ENCODE measurements at places on chromosomes 11 and 22.

DNA sequence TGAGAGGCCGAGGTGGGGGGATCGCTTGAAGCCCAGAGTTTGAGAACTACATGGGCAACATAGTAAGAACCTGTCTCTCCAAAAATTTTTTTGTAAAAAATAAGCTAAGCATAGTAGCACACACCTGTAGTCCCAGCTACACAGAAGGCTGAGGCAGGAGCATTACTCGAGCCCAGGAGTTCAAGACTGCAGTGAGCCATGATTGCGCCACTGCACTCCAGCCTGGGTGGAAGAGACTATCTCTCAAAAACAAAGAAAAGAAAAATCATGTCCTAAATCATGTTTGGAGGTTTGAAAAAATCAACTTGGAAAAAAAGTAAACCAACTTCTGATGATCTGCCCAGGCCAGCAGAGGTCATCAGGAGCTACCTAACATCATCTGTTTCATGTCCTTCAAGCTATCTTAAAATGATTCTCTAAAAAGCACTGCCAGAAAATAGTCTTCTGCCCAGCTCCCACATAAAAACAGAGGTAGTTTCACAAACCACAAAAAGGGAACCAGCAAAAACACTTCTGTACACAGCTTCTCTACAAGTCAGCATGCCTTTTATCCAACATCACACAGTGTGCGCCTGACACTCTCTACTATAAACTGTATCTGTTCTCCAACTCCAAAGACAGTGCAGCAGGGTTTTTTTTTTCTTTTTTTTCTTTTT, 165.0 kb downstream of the SOX6 start:
- DNase-seq: no peak

DNA sequence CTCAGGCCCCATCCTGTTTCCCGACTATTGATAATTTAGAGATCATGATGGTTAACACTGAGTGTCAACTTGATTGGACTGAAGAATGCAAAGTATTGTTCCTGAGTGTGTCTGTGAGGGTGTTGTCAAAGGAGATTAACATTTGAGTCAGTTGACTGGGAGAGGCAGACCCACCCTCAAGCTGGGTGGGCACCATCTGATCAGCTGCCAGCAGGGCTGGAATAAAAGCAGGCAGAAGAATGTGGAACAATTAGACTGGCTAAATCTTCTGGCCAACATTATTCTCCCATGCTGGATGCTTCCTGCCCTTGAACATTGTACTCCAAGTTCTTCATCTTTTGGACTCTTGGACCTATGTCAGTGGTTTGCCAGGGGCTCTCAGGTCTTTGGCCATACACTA, 1170.0 kb upstream of the CNTN5 start:
- no peak for DNase-seq

DNA sequence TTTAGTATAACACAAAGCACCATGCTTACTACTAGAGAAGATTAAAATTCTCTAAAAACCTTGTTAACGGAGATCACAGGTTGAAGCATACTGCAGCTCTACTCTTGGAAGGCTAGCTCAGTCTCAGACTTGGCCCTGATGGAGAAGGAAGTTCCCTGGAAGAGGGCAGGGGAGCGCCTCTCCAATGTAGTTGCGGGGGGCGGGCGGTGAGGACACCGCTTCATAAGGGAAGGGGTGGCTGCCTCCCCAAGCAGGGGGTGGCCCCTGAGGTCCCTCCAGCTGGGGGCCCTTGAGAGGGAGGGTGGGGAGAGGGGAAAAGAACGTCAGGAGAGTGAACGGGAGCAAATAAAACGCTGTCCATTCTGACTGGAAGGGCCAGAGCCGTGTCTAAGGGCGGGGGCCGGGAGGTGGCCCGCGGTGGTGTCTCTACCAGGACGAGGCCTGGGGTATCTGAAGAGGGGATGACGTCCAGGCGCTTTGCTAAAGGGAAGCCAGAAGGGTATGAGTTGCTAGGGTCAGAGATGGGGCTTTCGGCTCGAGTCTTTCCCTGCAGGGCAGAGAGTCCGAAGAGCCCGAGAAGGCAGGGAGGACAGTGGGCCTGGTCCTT, 553 bp upstream of the USP47 start:
- DNase-seq: no peak

- no peak for DNase-seq
Measured at GRCh38 chr11:106457727-106458126, 380.3 kb downstream of the AASDHPPT start.

DNA sequence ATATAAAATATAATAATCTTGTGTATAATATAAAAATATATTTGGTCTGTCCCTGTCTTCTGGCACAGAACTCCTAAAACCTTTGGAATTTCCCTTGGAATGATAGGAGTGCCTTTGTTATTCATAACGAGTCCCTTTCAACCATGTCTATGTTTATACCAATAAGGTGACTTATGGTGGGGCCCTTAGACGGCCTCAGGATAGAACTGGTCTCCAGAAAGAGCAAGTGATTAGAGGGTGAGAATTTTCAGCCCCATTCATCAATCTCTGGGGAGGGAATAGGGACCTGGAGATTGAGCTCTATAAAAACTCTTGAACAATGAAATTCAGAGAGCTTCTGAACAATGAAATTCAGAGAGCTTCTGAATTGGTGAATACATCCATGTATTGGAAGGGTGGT, 18.4 kb upstream of the PICALM start:
- DNase-seq: no peak

DNA sequence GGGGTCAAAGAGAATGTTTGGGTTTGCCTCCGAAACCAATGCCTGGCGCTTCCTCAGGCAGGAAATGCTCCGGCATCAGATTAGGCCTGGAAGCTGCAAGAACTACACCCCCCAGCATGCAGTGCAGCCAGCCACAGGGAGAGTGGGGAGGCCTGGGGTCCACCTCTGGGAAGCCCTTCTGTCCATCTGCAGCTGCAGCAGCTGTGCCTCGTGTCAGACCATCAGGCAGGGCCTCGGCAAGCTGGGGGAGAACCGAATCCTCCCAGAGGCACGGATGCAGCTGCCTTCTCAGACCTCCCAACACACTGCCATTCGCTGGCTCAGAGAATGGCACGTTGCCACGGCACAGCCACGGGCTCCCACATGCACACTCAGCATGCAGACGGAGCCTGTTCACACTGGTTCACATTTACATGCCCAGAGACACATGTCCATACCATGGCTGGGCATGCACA, 57.4 kb downstream of the NECTIN1 start:
- no peak for DNase-seq

DNA sequence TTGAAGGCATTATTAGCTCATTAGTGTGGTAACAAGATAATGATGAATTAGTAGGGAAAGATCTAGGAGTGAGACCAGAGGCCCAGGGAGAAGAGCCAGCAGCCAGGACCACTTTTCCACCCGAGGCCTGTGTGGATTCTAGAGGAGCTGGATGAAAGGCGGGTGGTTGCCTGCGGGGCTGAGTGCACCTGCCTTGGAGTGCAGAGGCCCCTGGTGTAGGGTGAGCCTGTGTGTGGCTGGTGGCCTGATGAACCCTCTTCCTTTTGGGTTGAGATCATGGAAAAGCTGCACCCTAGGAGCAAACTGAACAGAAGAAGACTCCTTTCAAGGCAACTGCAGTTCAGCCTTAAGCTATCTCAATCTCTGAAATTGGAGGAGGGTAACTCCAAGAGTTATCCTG, 5.9 kb upstream of the TP53AIP1 start:
- no peak for DNase-seq

DNA sequence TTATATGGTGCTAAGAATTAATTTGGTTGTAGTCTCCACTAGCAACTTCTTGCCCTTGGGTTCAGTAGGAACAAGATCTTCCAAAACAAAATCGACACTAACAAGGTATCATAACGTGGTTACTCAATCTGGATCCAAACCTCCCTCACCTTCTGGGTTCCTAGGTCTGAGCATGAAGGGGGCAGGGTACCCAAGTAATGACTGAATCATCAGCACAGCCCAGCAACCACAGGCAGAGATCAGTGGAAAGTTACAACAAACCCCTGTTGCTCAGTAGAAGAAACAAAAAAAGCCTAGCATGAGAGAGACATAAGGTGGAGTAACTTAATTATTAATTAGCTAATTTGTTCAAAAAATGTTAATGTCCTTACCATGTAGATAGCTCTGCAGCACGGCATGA, 221.4 kb downstream of the BLID start:
- no peak for DNase-seq

DNA sequence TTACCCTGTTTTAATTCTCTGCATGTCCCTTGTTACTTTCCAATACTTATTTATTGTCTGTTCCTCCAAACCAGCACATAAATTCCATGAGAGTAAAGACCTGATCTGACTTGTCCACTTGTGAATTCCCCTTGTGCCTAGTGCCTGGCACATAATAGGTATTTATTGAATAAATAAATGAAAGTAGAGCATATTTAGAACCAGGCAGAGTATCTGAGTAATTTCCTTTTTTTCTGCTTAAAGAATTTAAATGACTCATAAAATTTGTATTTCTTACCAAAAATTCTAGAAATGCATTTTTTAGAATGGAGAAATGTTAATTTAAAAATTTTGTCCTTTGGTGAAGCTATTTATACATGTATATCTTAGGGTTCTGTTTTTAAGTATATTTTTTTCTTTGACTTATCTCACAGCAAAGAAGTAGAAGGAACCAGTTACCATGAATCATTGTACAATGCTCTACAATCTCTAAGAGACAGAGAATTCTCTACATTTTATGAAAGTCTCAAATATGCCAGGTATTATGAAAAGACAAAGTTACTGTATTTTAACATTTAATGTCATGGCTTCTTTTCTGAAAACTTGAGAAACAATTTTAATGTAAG, 96.8 kb downstream of the ATM start:
- no peak for DNase-seq

DNA sequence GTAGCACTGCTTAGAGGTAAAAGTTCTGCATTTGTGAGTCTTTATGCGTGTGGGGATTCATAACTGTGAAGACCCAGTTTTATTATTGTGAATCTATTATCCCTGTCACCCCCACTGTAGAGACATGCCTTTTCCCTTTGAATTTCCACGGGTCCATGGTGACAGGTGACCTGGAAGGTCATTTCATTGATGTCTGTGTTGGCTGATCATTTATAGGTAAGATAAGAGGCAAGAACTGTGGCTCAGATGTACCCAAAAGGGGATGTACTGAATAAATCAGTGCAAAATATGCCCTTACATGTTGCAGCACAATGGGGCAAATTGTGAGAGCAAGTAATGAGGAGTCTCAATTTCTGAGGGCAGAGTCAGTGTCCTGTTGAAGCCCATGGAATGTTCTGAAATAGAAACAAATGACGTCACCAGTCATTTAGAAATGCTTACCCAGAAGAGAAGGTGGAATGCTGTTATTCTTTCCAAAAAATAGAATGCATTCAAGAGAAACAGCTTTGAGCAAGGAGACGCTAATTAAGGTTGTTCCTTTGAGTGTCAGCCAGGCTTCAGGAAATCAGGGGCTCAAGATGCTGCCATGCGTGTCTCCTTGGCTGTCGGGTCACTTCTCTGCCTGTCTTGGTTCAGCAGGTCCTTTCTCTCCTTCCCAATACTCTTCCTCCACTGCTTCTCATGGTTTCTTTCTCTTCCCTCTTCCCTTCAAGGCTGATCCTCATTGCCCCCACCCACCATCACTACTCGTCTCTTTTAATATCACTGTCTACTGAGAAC, 118.7 kb upstream of the E2F8 start:
- no peak for DNase-seq

GRCh38 chr22:27413702-27414101, 387.9 kb downstream of the MN1 start:
- no peak for DNase-seq

- no peak for DNase-seq
Measured at GRCh38 chr11:46387919-46388618, 3.5 kb downstream of the CHRM4 start.

DNA sequence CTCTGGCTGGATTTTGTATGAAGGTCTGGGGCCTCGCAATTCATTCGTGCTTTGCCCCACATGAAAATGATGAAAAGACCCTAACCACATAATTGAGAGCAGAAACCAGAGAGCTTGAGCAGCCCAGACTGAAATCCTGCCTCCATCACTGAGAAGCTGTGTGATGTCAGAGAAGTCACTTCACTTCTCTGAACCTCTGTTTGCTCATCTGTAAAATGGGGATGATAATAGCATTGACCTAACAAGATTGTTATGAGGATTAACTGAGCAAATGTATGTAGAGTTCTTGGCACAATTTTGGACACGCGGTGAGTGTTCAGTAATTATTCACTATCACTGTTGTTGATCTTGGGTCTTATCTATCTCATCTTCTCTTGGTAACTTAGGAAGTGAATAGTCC, 56.2 kb upstream of the ASPHD2 start:
- DNase-seq: no peak

- DNase-seq: no peak
Measured at GRCh38 chr11:16080688-16081381, 275.5 kb downstream of the SOX6 start.

DNA sequence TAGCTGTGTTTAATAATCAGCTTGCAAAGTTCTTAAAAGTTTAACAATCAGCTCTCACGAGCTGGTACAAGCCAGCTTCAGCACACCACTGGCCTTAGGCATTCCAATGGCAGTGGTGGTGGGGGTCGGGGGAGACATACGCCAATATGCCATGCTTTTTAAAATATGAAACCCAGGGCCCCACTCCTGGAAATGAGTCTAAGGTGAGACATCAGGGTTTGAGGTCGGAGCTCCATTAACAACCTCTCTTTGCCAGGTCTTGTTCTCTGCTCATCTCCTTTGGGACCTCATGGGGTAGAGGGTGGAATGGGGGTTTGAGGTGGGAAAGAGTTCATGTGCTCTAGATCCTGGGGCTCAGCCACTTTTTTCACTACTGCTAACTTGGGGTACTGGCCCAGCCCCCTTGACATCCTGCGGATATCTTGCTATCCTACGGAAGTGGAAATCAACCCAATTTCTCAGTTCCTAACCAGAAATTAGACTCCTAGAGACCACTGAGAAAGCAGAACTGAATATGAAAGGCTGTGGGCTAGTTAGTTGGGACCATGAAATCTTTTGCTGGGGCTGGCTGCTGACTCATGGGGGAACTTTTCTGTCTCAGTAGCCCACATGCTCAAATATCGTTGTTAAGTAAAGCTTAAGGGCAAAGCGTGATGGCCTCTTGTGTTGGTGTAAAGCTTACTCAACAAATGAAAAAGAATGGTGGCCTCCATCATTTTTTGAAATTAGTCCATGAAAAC, 90.1 kb downstream of the PDHX start:
- DNase-seq: no peak

DNA sequence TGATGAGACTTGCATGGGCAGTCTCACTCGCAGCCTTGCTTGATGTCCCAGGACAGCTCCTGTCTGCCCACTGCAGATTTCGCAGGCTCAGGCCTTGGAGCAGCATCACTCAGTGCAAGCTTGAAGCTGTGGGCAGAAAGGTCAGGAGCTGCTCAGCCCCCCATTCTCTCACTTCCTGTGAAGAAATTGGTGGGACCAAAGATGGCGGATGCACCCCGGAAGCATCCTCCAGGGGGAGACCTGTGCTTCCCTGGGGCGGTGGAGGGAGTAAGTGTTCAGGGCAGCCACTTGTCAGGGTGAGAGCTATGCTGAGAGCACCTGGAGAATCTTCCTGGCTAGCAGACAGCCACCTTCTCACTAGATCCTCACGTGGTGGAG, 11.3 kb downstream of the PLAAT2 start:
- DNase-seq: no peak

- no peak for DNase-seq
Measured at GRCh38 chr11:19660076-19660475, 52.6 kb upstream of the NAV2 start.

GRCh38 chr11:8059571-8060011, 21.4 kb upstream of the TUB start:
- DNase-seq: no peak

- DNase-seq: no peak
Measured at GRCh38 chr22:37634417-37634924, 5.0 kb upstream of the SH3BP1 start.

GRCh38 chr22:29145321-29146072, 60.2 kb upstream of the EMID1 start:
- no peak for DNase-seq
